ENCODE measurements at places on chromosomes 3 and 15.

DNA sequence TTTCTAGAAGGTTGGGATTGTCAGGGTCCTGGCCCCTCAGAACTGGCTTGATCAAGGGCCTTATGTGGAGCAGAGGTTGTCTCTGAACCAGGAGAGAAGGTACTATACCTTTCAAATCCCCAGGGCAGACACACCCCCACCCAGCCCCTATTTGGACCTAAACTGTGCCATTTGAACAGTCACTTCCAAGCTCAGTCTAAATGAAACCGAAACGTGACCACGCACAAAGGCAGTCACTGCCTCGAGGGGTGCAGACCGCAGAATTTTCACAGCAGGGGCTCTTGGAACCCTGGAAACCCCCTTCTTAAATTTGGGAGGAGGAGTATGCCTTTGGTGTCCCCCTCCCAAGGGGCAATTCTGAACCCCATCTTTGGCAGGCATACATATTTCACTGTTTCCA, 53.7 kb downstream of the GRIP2 start:
- H3K4me1 ChIP-seq: peaks cover 4% of the 10 kb centered on the region
- no peaks in the 10 kb centered on the region for H3K27me3 ChIP-seq
- H3K4me3 ChIP-seq: no peak overlapping the region
- H3K36me3 ChIP-seq: peaks cover 6% of the 10 kb centered on the region
- H3K27ac ChIP-seq: no peak overlapping the region

- H3K27me3 ChIP-seq: peaks cover 11% of the 10 kb centered on the region
- H3K36me3 ChIP-seq: no peaks in the 10 kb centered on the region
- H3K4me3 ChIP-seq: no peak overlapping the region
- no peaks in the 10 kb centered on the region for H3K4me1 ChIP-seq
- DNase-seq: no peak
Measured at GRCh38 chr15:70382762-70383458, 285.2 kb upstream of the TLE3 start.

GRCh38 chr15:58627701-58628100, 121.8 kb downstream of the ADAM10 start:
- H3K27me3 ChIP-seq: no peaks in the 10 kb centered on the region
- peaks cover 33% of the 10 kb centered on the region for H3K36me3 ChIP-seq
- peak overlapping the region; percentile 70 for H3K4me3 ChIP-seq
- DNase-seq: no peak
- H3K27ac ChIP-seq: peak overlapping the region; percentile 97

GRCh38 chr15:35306361-35306981, 221.4 kb upstream of the NANOGP8 start:
- no peaks in the 10 kb centered on the region for H3K36me3 ChIP-seq
- H3K27me3 ChIP-seq: no peaks in the 10 kb centered on the region
- H3K4me3 ChIP-seq: no peak overlapping the region
- H3K4me1 ChIP-seq: no peaks in the 10 kb centered on the region
- H3K27ac ChIP-seq: no peak overlapping the region
- DNase-seq: no peak

GRCh38 chr3:63344661-63345060, 66.6 kb downstream of the SYNPR start:
- no peak overlapping the region for H3K27ac ChIP-seq
- H3K27me3 ChIP-seq: no peaks in the 10 kb centered on the region
- no peak for DNase-seq
- H3K4me1 ChIP-seq: no peaks in the 10 kb centered on the region
- peaks cover 2% of the 10 kb centered on the region for H3K36me3 ChIP-seq

Data from activated T-cell treated with anti-CD3 and anti-CD28 coated beads, Interleukin-2, amount 50 U/mL, for 72 hours (primary cell).